ENCODE measurements at places on chromosomes 1 and 21.

DNA sequence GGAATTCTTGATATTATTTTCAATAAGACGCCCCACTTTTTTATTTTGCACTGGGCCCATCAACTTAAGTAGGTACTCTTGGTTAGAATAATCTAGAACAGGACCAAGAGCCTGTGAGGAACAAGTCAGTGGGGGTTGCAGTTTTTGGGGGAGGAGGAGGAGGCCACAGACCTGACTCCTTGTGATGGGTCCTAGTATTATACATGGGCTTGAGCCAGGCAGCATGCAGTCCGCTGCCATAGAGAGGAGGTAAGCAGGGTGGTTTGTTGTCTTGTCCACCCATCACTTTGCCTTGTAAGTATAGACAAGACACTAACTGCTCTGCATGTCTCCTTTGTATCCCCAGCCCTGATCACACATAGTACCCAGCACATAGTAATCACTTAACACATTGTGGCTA, 24.5 kb downstream of the ROR1 start:
- DNase-seq, result no peak

- DNase-seq, result no peak
These were observed 213.9 kb downstream of the DSCAM start for GRCh38 chr21:40633048-40633447.

DNA sequence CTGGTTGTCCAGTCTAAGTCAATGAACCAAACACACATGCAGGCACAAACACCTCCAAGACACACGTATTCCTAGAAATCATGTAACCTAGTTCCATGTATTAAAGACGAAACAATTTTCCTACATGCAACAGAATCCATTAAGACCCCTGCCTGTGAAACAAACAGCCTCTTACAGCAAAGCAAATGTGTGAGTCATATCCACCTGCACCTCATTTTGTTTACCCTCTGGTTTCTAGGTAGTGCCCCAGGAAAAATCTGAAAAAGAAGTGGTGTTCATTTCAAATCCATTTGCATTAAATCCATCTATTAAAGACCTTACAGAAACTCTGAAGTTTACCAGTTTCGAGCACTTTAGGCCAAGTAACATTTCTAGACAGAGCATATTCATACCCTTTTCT, 74.1 kb downstream of the VCAM1 start:
- DNase-seq, result no peak

- DNase-seq, result no peak
These were observed 33.0 kb downstream of the KANK4 start for GRCh38 chr1:62285984-62286785.

DNA sequence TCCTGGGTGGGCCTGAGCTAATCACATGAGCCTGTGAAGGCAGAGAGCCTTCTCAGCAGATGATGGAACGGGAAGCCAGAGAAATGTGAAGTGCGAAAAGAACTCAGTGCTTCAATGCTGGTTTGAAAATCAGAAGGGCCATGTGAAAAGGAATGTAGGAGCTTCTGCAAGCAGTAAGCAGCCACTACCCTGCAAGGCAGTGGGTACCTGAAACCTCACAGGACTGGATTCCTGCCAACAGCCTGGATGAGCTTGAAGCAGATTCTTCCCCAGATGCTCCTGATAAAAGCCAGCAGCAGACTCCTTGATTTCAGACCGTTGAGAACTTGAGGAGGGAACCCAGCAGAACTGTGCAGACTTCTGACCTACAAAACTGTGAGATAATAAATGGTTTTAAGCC, 158.6 kb downstream of the SYT2 start:
- DNase-seq, result no peak

GRCh38 chr21:34020005-34020847, 53.2 kb upstream of the MRPS6 start:
- DNase-seq, result peak; percentile 17

- DNase-seq, result peak; percentile 95
These were observed 102.4 kb downstream of the FMN2 start for GRCh38 chr1:240194120-240194519.

DNA sequence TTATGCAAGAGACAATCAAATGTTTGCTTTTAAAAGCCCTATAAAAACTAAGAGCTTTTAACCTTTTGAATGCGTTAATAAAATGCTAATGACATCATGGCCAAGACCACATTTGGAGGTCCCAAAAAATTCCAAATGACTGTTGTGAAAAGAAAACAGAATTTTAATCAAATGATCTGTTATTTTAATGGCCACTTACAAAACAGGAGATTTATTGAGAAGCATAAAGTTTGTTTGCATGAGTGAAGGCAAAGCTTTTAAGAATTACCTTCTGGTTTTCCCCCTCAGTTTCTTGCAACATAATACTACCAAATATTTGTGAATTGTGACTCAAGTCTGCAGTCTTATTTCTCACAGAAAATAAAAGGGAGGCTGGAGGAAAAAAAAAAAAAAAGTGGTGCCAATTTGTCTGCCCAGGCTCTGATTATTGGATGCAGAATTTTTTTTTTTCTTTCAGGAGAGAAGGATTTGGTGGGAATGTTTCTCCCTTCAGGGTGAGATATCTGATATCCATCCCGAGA, 60.7 kb downstream of the GORAB start:
- peak; percentile 45 for DNase-seq

DNA sequence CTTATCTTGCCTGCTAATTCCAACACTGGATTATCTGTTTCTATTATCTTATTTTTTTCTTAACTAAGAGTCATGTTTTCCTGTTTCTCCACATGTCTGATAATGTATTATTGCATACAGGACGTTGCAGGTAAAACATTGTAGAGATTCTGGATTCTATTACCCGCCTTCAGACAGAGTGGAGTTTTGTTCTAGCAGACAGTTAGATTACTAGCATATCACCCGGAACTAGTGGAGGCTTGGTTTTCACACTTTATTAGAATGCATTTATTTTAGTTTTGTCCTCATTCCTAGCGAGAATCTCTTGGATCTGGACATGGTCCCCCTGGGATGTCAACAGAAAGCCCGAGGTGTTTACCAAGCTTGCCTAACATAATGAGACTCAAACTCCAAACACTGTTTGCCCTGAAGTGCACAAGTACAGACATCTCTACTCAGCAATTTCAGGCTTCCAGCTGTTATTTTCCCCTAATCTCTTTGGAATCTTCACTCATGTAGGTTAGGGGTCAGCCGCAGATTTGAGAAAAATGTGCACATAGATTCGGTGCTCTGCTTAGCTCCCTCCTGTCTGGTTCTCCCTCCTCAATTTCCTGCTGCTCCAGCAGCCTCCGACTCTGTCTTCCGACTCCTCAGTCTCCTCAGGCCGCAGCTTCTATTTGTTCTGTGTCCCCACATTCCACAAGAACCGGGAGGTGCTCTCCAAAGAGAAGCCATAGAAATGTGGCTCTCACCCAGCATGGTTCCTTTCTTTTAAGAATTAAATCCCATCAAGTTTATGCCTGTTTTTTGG, 36.8 kb upstream of the PTPRF start:
- DNase-seq, result peak; percentile 14

- DNase-seq, result no peak
These were observed 944.4 kb downstream of the PLA2G4A start for GRCh38 chr1:187773168-187773567.

- no peak for DNase-seq
These were observed 17.8 kb downstream of the COPA start for GRCh38 chr1:160325252-160325651.

DNA sequence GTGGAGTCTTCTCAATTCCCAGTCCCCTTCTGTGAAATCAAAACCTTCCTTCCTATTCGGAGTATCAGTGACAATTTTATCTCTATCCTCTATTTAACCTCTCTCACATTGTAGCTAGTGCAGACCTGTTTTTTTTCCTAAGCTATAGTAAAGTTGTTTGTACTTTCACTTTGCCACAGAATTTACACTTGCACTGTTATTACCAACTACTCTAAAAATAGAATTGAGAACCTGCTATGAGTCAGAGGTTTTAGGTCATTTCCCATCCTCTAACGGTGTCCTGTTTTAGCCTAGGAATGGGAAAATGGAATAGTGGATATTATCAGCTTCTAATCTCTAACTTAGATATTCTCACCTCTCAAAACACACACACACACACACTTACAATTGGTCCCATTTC, 862.7 kb downstream of the NCAM2 start:
- DNase-seq, result no peak

GRCh38 chr1:109788695-109789521, 25.2 kb upstream of the EPS8L3 start:
- no peak for DNase-seq

DNA sequence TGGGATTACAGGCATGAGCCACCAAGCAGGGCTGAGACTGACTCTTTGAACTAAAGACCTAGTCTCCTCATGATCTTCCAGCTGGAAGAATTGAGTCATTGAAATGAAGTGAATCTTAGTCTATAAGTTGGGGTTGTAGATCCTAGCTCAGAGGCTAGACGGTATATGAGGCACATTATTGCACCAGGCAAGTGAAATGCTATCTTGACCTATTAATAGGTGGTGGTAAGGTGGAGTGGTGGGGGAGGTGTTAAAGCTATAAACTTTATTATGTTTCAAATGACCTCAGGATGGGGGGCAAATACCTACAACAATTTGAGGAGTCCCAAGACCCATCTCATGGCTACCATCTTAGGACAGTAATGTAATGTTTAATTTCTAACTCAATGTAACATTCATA, 36.8 kb upstream of the SLC16A1 start:
- DNase-seq, result no peak

- no peak for DNase-seq
These were observed 287.5 kb downstream of the LRRIQ3 start for GRCh38 chr1:73910466-73910865.

DNA sequence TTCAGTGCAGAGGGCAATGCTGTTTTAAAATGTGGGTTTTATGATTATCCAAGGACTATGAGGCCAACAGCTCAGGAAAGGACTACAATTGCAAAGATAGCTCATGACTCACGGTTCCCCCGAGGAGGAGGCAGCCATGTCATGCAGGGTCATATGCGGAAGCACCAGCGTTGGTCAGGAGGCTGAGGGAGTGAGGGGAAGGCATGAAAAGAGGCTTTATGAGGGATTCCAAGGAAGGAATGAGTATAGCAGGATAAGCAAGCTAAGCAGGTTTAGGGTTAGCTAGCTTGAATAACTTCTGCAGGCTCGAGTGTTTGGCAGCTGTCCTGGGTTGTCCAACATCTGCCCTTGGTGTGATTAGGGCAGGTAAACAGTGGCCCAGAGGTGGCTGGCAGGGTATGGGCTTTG, 495.1 kb downstream of the SETD4 start:
- peak; percentile 89 for DNase-seq

GRCh38 chr1:58901008-58901407, 117.2 kb upstream of the JUN start:
- DNase-seq, result no peak

- DNase-seq, result peak; percentile 55
These were observed 207.1 kb downstream of the NUF2 start for GRCh38 chr1:163528710-163529348.

DNA sequence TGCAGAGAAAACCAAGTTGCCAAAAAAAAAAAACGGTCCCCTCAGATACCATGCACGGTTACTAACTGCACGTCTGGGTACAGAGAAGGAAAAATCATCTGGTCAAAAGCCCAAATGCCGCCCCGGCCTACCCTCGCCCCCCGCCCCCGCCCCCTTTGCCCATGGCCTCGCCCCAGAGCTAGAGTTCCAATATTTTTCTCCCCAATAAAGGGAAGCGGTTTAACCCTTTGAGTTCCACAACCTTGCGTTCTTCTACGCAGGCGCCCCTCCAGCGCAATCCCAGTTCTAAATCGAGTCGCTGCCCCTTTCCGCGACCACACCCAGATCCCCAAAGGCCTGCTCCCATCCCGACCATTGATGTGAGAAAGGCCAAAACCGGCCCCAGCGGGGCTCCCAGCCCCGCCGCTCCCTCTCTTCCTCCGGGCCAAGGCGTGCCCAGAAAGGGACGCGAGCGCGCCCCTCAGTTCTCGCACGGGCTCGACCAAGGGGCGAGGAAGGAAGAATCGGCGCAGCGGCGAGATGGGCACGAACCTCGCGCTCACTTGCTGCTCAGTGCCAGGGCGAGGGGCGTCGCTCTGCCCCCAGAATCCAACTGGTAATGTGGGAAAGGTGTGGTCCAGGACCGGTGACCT, 797 bp downstream of the WDR47 start:
- peak; percentile 22 for DNase-seq

DNA sequence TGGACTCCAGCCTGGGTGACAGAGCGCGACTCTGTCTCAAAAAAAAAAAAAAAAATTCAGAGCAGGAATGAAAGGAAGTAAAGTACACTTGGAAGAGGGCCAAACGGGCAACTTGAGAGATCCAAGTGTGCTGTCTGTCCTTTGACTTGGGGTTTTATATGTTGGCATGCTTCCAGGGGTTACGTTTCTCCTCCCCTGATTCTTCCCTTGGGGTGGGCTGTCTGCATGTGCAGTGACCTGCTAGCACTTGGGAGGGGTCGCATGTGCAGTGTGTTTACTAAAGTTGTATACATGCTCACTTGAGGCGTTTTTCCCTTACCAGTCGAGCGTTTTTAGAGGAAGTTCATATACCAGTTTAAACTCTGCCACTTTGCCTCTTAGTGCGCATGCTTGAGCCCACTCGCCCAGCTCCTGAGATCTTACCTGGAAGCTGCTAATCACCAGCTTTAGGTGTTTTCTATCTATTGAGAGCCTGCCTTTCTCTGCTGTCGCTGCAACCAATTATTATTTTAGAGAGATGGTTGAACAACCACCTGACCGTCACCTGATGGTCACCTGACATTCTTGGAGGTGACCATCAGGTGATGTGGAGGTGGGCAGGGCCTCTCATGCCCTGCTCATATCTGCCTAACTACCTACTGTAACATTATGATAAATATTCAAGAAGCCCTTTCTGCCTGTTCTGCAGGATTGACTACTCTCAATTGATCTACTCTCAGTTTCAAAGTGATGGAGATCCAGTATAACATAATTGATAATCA, 140.1 kb downstream of the MACF1 start:
- no peak for DNase-seq

DNA sequence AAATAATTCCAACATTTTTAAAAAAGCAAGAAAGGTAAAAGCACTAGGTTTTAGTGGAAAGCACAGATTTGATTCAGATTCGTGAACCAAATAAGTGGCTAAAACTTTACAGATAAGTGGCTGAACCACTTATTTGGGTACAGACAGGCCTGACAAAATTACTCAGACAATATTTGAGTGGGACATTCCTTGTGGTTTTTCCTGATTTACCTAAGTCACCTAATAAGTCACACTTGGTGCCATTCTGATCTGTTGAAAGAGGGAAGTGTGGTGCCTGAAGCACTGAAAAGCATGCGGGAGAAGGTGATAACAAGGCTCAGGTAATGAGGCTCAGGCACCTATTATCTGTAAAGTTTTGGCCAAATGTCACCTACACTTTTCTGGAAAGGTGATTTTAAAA, 81.6 kb upstream of the CD55 start:
- no peak for DNase-seq

DNA sequence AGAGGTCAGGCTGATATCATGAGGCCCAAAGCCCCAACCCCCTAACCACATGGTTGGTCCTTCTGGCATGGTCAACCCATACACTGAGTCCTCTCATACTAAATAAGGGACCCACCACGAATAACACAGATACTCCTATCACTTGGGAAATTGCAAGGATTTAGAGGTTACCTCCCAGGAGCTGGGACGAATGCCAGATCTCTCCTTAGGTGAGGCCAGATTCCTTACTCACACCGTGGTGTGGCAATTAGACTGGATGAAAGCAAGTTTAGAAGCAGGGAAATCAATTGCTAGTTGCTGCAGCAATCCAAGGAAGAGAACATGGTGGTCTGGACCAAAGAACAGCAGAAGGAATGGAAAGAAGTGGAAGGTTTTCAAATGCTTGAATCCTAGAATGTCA, 60.1 kb downstream of the IER5 start:
- DNase-seq, result no peak

GRCh38 chr1:23664837-23665795, 26.5 kb upstream of the RPL11 start:
- DNase-seq, result peak; percentile 56

All from fibroblast of the aortic adventitia (primary cell).